ENCODE measurements at places on chromosomes 2 and 18.

- DNase-seq = no peak
Observed at GRCh38 chr18:75884728-75885127, 457.2 kb upstream of the SMIM21 start.

DNA sequence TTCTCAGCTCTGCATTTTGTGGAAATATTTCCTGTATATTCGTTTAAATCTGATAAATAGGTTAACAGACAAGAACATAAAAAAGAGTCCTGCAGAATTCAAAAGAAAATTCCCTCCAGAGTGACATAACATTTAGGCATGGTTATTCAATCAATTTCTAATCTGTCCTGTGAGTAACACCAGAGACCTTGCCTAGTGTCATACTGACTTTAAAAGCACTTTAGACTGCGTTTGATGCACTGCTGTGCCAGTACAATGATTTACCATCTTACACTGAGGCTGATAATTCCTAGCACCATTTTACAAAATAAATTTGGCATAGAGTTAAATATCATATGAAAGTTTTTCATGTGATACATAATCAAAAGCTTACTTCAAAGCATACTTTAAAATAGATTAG is 35.5 kb upstream of the CALCRL start:
- no peak for DNase-seq

DNA sequence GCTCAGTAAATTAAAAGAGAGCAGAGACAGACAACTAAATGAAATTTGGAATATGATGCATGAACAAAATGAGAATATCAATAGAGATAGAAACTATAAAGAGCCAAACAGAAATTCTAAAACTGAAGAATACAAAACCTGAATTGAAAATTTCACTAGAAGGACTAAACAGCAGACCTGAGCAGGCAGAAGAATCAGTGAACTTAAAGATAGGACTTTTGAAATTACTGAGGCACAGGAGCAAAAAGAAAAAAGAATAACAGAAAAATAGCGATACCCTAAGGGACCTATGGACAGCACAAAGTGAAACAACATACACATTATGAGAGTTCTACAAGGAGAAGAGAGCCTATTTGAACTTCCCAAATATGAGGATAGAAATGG is 41.6 kb downstream of the UNC50 start:
- no peak for DNase-seq

GRCh38 chr2:177164131-177164530 is 48.5 kb upstream of the HNRNPA3 start:
- DNase-seq = no peak

- no peak for DNase-seq
Observed at GRCh38 chr2:183186766-183187165, 62.5 kb downstream of the NUP35 start.

DNA sequence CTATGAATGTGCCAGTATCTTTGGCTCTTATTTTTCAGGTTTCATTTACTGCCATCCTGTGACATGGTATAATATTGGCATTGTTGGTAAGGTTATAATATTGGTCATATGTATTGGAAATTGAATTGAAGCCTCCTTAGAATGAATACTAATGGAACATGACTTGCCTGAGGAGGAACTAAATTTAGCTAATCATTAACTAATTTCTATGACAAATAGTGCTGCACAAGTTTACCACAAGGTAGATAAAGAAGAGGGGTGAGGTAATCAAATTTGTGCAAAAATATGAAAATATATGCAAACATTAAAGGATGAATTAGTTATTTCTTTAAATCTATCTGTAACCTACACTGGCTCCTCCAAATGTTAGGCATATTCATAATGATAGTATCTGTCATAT is 43.2 kb upstream of the ORC2 start:
- DNase-seq = no peak

GRCh38 chr2:55252832-55253231 is 16.2 kb downstream of the MTIF2 start:
- DNase-seq = no peak

DNA sequence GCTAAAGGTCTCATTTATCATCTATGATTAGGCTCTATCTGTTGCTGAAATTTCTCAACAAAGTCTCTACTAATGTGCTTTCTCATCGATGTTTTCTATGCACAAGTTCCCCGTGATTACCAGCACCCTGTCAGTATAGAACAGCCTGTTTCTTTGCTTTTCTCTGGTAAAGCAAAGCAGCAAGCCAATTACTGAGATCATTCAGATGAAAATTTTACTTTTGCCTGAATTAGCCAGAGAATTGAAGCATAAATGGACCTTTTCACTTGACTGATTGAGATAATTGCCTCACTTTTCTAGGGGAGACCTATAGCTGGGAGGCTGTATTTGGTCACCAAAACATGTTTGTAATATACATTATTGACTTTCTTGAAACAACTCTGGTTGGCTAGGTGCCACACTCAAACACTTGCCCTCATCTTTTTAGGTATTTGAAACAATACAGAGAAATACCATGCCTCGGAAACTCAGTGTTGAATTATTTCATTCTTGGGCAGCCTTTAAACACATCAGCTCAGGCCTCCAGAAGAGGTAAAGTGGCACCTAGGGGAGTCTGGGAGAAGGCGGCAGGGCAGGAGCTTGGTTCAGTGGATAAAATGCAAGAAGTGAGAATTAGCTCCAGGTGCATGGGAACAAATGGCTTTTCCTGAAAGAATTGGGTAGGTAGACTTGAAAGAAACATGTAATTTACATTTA is 96.2 kb downstream of the GALNT3 start:
- DNase-seq = no peak

GRCh38 chr2:27271631-27272340 is 3.4 kb upstream of the DNAJC5G start:
- DNase-seq = no peak

DNA sequence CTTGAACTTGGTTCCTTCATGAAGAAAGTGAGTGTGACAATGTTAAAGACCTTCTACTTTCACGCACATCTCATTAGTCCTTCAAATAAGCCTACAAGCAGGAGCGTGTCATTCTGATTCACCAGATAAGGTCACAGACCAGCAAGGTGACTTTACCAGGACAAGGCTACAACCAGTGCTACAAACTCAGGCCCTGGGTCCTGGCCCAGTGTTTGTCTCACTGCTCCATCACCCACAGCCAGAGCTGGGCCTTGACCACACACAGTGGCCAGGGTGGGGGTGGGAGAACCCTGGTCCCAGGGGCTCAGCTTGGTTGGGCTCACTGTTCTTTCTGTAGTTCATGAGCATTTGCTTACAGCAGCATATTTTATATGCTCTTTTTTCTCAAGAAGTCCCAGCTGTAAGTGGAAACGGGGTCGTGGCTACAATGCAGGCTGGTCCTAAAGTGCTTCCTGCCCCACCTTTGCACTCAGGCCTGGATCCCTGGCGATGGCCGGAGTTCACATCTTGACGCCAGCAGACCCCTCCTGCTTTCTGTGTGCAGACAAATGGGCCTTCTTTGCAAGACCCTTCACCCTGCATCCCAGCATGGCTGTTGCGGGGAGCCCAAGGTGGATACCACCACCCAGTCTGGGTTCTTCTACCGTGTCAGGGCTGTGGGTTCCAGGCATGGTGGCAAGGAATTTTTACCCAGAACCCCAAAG is 153.6 kb upstream of the EPAS1 start:
- no peak for DNase-seq

- DNase-seq = no peak
Observed at GRCh38 chr18:9506046-9506792, 30.9 kb downstream of the RALBP1 start.

DNA sequence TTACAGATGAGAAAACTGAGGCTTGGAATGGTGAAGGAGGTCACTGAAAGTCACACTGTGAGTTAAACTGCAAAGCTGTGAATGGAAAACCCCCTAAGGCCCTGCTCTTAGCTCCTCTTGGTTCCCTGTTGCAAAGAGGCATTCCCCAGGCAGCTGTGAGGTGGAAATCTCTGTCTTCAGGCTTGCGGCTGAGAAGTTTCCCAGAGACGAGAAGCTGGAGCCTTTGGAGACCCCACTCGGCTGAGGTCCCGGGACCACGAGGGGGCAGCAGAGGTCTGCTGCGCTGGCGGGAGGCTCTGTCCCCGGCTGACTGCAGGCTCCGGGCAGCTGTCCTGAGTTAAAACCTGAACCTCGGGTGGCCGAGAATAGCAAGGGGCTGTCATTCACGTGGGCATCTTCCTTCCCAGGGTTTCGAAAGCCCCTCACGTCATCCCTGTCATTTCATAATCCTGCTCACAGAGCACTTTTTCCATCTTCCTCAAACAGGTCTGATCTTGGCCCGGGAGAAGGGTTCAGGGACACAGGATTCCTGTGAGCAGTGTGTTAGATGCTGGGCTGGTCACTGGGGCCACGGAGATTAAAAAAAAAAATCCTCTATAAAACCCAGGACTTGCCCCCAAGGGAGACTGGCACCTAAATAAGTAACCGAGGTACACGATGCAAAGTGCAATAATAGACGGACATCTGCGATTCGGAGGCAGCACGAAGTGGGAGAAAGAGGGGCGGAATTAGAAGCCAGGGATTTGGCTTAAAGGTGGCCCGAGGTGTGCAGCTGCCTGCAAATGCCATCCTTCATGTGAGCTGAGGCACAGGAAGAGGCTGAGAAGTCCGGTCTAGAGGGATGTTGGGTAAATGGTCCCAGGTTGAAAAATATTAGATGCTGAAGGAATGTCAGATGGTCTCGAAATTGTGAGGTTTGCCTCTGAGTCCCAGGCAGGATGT is 24.6 kb upstream of the ATOH8 start:
- DNase-seq = peak; percentile 92
